ENCODE measurements at places on chromosomes 1 and 21.

GRCh38 chr1:31891280-31891679, 46.9 kb downstream of the PTP4A2 start:
- no peak for DNase-seq

DNA sequence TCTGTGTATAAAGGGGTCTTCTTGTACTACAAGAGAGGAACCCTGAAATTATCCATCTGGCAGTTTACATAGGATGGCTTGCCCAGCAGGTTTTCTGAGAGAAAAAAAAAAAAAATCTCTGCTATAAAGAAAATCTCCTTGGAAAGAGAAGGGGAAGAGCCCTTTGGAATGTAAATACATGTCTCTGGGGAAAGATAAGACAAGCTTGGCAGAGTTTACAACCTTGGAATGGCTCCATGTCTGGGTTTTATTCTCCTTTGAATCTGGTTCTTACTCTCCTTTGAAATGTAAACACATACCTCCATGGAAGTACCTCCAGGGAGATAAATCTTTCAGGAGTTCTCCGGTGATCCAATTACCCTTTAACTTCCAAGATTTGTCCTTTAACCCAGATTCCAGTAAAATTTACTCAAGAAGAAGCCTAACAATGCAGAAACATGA, 45.1 kb upstream of the DNAH14 start:
- DNase-seq: no peak

- no peak for DNase-seq
Measured at GRCh38 chr21:31203431-31204054, 140.5 kb downstream of the TIAM1 start.

DNA sequence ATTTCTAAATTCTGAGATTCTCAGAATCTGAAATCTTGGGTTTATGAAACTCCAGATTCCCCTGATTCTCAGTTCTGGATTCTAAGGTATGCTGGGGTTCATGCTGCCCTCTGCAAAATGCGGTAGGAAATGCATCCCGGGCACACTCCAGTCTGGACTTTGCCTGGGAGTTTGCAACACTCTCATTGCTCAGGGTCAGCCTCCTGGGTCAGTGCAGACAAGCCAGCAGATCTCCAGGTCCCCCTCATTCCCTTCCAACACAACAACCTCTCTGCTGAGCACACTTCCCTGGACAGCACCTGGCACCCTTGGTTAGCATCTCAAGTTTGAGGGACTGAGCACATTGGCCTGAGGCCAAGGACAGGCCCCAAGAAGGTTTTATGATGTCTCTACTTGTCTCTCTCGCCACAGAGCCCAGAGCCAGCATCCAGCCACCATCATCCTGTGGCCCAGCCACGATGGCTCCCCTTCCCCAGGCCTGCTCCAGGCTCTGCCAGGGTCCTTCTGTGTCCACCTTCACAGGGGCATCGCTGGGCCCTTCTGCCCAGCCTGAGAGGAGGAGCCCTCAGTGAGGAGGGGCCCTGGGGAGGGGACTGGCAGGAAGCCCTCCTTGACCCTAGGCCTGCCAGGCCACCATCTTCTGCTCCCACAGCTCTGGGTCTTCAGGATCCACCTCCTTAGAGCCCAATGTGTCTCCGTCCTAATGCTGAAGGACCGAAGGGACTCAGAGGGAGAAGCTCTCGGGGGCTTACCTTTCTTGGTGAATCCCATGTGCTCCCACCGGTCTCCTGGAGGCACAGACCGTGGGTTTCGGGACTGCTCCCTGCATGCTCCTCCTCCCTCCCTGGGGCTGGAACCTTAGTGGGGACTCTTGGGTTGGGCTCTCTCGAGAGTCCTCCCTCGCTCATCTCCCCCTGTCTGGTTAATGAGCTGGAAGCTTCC, 550.7 kb downstream of the PTPRU start:
- DNase-seq: no peak

- DNase-seq: no peak
Measured at GRCh38 chr1:26910343-26911160, 3.2 kb downstream of the NR0B2 start.

- DNase-seq: no peak
Measured at GRCh38 chr1:51570063-51570710, 46.7 kb upstream of the OSBPL9 start.

- no peak for DNase-seq
Measured at GRCh38 chr21:45848331-45848730, 133.2 kb upstream of the COL6A1 start.

DNA sequence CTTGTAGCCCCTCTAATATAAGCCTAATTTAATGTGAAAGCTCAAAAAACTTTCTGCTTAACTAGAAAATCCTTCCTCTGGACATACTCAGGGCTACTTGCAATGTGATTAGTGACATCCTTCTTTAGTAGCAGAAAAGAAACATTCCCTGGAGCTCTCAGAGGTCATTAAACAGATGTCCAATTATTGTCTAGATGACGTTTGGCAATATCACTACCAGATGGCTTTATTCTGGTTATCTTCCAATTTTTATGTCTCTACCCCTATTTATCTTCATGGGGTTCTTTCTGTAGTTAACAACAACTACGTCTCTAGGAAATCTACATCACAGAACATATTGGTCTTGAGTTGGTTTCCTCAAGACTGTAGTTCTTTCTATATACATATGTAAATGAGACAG, 44.2 kb downstream of the CTH start:
- DNase-seq: no peak

DNA sequence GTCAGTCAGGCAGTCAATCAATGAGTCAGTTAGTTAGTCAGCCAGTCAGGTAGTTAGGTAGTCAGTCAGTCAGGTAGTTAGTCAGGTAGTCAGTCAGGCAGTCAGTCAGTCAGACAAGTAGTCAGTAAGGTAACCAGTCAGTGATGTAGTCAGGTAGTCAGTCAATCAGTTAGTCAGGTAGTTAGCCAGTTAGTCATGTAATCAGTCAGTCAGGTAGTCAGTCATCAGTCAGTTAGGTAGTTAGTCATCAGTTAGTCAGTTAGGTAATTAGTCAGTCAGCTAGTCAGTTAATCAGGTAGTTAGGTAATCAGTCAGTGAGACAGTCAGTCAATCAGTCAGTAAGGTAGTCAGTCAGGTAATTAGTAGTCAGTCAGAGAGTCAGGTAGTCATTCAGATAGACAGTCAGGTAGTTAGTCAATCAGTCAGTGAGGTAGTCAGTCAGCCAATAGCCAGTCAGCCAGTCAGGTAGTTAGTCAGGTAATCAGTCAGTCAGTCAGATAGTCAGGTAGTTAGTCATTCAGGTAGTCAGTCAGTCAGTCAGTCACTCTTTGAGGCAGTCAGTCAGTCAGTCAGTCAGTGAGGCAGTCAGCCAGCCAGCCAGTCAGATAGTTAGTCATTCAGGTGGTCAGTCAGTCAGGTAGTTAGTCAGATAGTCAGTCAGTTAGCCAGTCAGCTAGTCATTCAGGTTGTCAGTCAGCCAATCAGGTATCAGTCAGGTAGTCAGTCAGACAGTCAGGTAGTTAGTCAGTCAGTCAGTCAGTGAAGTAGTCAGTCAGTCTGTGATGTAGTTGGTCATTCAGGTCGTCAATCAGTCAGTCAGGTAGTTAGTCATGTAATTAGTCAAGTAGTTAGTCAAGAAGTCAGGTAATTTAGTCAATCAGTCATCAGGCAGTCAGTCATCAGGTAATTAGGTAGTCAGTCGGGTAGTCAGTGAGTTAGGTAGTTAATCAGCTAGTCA, 15.3 kb downstream of the KRTAP10-1 start:
- no peak for DNase-seq

GRCh38 chr1:915295-916172, 8.2 kb upstream of the SAMD11 start:
- peak; percentile 67 for DNase-seq

DNA sequence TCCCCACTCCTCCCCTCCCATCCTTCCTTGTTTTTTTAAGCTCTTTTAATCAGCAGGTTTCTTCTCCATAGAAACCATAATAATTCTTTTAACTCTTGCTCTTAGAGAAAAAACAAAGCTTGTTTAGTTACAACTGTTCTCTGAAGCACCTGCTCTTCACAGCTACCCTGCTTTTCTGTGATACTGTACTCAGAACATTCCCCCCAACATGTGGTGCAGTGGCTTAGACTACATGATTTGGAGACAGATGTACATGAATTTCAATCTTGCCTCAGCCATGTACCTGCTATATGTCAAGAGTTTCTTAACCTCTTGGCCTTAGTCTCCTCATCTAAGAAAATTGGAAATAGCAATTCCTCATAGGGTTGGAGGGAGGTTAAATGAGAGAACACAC, 33.5 kb downstream of the LAMC2 start:
- no peak for DNase-seq

DNA sequence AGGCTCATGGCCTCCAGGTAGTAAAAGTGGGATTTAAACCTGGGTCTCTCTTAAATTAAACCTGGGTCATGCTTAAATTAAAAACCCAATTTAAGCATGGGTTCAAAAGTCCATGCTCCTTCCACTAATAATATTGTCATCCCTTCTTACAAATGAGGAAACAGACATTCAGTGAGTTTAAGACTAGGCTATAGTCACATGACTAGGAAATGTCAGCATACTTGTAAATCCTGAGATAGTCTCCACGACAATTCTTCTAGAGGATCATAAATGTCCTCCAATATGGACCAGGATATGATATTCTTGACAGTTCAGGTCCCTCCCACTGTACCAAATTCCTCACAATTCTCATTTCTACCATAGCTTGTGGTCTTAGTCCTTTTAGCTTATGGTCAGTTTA, 10.5 kb upstream of the IGFN1 start:
- DNase-seq: no peak

- no peak for DNase-seq
Measured at GRCh38 chr1:206685334-206685768, 646 bp downstream of the MAPKAPK2 start.

DNA sequence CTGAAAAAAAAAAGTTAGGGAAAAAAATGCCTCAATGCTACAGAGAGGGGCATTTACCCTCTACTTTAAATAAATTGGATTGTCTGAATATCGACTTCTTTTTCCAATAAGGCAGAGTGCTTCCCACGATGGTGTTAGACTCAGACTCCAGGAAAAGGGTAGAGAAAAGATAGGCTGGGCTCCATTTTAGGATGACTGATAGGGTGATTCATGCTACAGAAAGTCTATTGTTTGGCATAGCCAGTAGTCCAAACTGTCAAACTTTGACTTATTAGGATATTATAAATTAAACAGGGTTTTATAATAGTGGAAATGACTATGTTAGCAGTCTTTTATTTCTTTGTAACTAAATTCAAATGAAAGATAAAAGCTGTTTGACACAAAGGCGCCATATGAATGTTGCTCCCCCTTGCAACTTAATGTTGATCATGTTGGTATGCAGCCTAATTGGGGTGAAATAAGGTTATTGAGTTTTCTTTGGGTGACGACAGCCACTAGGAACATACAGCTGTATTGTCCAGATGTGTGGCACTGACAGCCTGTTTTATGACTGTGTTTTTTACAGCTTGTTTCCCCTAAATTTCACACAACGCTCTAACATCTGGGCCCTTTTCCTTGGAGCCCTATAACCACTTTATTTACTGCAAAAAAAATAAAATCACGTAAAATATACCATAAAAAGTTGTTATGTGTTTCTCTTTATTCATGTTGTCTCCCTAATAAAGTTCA, 69.3 kb downstream of the SPAG17 start:
- DNase-seq: no peak

DNA sequence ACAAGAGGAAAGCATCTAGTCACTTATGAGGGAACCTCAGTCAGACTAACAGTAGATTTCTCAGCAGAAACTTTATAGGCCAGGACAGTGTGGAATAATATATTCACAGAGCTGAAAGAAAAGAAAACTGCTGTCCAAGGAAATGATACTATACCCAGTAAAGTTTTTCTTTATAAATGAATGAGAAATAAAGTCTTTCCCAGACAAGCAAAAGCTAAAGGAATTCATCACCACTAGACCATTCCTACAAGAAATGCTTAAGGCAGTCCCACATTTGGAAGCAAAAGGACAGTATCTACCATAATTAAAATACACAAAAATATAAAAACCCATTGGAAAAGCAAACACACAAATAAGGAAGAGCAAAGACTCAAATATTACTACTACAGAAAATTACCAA, 59.9 kb downstream of the PSMG1 start:
- no peak for DNase-seq

GRCh38 chr1:59193443-59194093, 103.3 kb upstream of the FGGY start:
- DNase-seq: no peak
